Inflammatory macrophage treated with lipopolysaccharide for 4 hours (primary cell): ENCODE measurements at places on chromosomes 6 and 20.

GRCh38 chr6:108650781-108651180, 90.1 kb downstream of the FOXO3 start:
- DNase-seq: peak; percentile 92

GRCh38 chr6:106516616-106517015, 112.7 kb downstream of the RTN4IP1 start:
- DNase-seq: no peak

- DNase-seq: no peak
These were observed 32.2 kb downstream of the MRAP2 start for GRCh38 chr6:84065693-84066290.

- DNase-seq: peak; percentile 2
These were observed 508.0 kb downstream of the TBC1D32 start for GRCh38 chr6:120826253-120826652.

DNA sequence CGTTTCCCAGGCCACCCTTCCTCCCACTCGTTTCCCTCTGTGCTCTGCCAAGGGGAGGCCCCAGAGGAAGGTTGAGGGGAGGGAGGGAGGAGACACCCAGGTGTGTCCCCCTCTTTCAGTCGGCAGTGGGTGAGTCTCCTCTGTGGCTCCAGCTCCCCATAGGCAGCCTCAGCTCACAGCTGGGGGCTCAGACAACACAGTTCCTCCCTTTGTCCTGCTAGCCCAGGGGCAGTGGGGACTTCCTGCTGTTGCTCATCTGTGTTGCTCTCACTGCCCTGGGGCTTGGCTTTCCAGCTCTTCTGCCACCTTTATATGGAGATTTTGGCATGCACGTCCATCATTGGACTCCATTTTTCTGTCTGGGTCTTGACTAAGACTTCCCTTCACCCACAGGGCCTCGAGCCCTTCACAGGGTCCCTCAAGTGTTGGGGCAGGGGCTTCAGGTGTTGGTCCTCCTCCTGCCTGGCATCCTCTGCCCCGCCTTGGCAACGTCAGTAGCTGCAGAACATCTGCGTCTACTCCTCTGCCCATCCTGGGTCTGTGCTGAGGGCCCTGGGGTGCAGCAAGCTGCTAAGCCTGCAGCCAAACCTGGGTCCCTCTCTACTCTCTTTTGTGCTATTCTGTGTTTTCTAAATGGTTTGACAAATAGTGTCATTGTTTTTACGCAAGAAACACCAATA, 190.6 kb upstream of the PMEPA1 start:
- DNase-seq: no peak
